ENCODE measurements at places on chromosomes 7 and 10.

DNA sequence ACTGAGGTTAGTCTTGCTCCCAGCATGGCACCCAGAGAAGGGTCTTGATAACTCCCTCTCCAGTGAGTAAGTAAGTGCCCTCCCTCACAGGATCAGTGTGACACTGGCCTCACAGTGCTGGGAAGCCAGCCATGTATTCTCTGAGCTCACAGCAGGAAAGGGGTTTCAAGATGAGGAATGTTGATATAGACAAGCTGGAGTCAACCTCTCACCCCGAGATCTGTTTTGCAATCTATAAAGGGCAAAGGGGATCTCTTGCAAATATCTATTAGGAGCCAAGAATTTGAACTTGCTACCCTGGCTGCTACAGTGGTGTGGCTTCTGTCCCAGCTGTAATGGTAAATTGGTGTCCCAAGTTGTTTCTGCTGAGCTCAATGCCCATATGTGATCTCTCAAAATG, 70.2 kb upstream of the ADAM12 start:
- no peak for DNase-seq

- no peak for DNase-seq
Measured at GRCh38 chr10:8768341-8768740, 713.9 kb downstream of the GATA3 start.

DNA sequence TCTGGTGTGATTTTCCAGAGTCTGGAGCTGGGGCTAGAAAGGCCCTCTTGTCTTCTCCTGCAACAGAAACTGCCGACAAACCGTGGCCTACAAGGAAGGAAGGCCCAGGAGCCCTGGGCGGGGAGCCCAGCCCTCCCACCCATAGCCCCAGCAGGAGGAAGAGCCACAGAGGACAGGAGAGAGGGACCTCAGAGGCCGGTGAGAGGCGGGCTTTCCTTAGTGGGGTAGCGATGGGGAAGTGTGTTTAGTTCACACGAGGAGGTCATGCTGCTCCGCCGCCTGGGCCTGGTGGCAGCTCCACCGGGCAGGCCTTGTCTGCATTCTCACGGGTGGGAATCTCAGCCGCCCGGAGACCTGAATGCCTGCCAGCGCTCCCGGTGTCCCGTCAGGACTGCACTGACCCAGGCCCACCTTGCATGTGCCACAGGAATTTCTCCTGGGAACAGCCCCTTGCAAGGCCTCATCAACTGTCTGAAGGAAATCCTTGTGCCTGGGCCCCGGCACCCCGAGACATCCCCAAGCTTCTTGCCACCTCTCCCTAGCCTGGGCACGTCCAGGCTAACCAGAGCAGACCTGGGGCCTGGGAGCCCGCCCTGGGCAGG, 50.9 kb downstream of the ZNF467 start:
- no peak for DNase-seq

DNA sequence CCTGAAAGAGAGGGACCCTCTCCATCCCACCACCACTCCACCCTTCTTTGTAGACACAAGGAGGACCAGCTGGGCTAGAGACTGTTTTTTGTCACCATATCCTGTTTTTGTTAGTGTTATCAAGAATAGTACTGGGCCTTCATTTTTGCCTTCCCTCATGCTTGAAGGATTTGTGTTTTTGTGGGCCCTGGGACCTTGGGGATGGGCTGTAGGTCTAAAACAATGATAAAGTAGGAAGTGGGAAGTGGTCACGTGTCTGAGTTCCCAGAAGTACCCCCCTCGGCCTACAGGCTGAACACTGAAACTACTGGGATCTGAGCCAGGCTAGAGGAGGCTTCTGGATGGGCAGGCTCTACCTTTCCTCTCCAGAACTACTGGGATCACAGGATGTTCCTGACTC, 8.9 kb downstream of the AGFG2 start:
- no peak for DNase-seq

DNA sequence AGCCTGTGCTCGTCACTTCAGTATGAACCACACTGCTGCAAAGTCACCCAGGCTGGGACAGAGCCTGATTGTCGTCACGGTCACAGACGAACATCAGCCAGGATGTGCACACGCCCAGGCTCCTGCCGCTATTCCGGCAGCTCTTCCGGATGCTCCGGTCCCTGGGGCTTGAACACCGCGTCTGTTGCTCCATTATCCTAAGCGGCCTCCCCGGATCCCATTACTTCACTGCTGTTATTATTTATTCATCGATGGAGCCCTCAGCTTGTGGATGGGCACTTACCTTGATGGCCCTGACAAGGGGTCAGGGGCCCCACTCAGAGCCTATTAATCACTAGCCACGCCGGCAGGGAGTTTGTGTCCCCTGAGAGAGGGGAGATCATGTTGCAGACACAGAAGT, 120.8 kb upstream of the PCBD1 start:
- DNase-seq, result no peak

DNA sequence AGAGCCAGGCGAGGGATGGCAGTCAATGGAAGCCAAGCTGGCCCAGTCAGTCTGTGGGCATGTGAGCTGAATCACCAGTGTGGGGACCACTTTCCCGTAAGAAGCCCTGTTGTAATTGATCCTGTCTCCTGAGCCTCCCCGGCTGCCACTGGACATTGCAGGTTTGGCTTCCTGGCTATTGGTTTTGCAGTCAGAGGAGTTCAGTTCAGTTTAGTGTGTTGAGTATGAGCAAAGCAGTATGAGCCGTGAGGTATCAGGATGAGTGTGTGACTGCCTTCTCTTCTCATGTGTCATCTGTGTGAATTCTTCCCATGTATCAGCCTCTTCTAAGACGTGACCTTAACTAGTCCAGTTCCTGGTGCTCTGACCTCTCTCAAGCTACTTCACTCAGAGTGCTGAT, 227.4 kb downstream of the PRKG1 start:
- DNase-seq, result peak; percentile 23
